ENCODE measurements at places on chromosomes 6 and 20. TPM values are rescaled to one million over a fixed set of nuclear protein-coding genes. Genes with fewer than 3 reads are reported as not detected.

- no peak for DNase-seq
Observed at GRCh38 chr20:50220894-50221365, 30.3 kb downstream of the CEBPB start.

DNA sequence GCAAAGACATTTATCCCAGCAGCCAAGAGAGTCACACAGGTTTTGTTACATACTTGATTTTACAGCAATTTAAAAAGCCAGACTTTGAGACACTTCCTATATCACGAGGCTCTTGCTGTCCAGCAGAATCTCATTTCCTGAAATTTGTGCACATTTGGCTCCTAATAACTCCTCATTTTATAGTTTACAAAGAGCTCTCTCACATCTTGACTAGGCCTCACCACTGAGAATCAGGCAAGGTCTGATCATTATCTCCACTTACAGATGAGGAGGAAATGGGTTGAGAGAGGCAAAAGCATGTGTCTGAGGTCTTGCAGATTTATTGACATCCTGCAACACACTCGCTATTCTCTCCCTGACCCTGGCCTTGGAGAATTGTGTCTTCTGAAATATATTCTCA, 426.8 kb downstream of the MAFB start:
- DNase-seq, result no peak

DNA sequence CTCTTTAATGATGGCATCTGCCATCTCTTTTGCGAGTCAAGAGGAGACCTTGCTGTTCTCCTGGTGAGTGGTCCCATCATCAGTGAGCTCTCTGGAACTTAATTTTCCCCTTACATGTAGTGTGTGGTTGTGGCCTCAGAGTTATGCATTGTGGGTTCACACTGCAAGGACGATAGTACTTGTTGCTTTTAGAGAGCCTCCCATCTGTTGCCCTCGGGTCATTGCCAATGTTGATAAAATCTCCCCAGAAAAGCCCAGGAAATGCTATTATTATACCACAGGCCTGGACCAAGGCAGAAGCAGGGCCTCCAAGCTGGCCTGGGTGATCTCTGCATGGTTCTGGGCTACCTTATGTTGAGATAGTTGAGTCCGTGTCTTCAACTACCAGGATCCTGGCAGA, 241.6 kb downstream of the BMP7 start:
- no peak for DNase-seq

DNA sequence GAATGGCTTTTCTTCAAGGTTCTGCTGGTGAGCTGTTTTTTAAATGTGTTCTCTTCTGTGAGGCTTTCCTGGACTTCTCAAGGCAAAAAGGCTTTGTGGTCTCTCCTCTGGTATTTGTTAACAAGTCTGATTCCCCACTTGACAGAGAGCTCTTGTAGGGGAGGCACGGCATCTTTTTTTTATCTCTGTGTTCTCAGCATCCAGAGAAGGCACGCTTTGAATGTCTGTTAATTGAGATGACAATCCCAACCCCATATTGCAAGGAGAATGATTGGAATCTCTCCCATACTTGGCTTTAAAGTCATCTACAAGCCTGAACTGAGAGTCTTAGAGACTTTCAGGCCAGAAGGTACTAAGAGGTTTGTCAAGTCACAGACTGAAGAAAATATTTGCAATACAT, 22.6 kb downstream of the EDN1 start:
- DNase-seq, result no peak

- DNase-seq, result no peak
Observed at GRCh38 chr20:54909702-54910101, 434.3 kb downstream of the DOK5 start.

DNA sequence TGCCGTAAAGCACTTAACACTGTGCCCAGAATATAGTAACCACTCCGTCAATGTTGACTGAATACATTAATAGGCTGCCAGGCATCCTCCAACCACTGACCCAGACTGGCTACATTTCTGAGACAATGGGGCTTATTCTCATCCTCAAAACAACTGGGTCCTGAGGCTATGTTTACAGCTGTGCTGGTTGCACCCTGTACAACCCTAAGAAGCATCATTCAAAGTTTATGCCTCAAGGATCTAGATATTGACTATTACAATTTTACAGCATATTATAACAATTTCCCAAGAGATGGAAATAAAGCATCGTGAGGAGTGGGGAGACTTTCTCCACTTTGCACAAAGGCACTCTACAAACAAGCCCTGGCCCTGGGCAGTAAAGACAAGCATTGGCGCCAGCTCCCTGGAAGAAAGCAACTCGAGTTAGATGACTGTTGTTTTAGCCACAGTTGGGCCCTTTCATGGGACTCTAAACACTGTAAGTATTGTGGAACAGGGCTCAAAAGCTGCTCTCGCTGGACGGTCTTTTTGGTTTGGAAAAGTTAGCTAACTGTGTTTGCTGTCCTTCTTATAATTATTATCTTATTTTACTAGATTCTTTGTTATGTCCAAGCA, 30.2 kb downstream of the MYLIP start:
- DNase-seq, result no peak

- DNase-seq, result no peak
Observed at GRCh38 chr20:24316731-24317130, 152.7 kb upstream of the SYNDIG1 start.

DNA sequence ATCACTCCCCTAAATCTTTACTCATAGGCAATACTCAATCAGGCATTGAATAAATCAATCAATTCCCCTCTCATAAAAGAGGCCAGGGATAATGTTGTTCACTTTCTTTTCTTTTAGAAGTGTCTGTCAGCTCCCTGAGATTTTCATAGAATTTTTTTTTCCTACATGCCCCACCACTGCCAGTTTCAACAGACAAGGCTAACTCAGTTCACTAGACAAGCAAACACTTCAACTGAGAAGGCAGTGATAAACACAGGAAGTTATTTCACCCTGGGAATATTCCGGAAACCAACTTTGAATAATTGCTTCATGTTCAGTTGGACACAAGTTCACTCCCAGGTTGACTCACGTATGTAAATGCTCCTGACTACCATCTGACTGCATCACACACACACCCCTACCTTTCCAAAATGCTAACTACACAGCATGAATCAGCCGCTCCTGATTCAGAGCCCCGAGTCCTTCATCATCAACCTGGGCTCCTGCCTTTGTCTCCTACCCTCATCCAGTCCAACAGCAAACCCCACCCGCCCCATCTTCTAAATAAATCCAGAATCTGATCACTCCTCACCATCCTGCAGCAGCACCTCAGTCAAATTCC, 143.9 kb downstream of the BCAS1 start:
- peak; percentile 90 for DNase-seq

DNA sequence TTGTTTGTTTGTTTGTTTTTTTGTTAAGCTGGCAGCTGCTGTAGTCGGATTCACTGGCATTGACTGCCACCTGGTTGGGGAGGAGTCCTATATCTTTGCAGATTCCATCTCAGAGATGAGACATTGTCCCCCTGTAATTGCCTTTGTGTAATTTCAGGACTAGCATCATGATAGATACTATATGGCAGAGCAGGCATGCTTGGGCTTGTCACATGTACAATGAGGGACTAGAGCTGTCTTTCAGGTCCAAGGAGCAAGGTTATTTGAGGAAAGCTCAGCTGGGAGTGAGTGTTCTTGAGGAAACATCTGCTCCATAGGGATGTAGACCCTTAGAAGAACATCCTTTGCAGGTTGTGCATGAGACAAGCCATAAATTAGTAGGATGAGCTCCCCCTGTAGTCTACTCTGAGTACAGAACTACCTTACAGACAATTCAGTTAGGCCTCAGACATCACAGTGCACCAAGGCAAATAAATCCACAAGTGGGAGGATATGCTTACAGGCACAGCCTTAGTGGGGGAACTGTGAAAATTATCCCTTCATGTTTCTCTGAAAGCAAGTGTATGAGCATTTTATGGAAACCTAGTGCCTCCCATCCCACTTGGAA, 62.1 kb downstream of the BMP2 start:
- DNase-seq, result no peak

- DNase-seq, result no peak
Observed at GRCh38 chr6:170076466-170077165, 214.3 kb downstream of the DLL1 start.

- DNase-seq, result no peak
Observed at GRCh38 chr20:15619341-15619740, 953.9 kb downstream of the KIF16B start.

DNA sequence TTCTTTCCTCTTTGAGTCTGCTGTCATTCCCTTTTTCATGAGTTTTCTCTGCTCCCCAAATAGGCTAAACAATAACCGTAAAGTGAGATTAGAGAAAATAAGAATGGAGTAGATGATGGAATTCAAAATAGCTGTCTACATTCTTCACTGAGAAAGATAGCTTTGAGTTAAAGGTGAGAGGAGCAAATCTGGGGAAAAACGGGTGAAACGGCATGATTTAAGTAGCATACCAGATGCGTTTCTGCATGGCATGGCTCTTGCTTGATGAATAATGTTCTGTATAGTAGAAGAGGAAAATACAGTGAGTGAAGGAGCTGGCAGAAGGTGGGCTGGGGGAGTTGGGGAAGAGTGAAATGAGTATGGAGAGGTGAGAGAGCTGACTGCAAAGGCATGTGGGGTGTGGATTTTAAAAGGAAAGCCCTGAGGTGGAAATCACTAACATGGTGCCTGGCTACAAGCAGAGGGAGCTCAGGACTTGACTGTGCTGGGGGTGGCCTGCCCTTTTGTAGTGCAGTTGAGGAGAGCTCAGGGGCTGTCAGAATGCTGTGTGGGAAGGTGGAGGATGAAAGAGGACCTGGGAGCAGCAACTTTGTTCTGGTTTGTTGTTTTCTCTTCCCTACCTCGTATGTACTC, 8.8 kb downstream of the BICRAL start:
- DNase-seq, result no peak

- no peak for DNase-seq
Observed at GRCh38 chr6:72825315-72825911, 203.5 kb downstream of the KCNQ5 start.

DNA sequence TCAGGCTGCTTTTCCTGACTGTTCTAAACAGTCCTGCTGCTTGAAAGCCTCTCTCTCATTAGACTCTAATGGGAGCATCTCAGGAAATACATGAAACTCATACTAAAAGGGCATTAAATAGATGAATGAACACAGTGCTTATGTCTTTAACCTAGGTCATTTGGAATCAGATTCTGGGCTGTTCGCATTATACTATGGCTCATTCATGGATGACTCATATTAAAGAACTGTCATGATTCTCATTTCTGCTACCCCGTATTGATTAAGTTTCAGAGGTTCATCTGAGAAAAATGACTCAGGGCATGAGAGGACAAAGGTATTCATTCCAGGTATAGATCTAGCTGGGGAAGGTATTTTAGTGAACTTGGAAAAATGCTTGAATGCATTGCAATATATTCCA, 335.5 kb downstream of the GJA1 start:
- DNase-seq, result no peak

GRCh38 chr20:33328157-33329137, 45.4 kb downstream of the BPIFB1 start:
- DNase-seq, result no peak

DNA sequence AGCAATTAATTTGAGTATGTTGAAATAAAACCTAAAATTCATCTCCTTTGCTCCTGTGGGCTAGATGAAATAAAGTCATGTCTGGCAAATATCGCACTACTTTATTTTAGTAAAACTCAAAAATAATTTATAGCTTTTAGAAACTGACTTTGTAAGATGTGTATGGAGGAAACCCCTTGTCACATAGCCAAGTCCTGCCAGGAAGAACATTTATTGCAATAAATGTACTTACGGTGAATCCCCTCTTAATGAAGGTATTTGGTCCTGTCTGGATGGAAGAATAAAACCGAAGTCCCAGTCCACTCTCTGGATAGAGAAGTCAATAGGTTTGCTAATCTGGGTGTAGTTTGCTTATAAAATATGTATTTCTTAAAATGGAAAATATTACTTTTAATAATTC, 1226.8 kb upstream of the MAP3K7 start:
- DNase-seq, result no peak

DNA sequence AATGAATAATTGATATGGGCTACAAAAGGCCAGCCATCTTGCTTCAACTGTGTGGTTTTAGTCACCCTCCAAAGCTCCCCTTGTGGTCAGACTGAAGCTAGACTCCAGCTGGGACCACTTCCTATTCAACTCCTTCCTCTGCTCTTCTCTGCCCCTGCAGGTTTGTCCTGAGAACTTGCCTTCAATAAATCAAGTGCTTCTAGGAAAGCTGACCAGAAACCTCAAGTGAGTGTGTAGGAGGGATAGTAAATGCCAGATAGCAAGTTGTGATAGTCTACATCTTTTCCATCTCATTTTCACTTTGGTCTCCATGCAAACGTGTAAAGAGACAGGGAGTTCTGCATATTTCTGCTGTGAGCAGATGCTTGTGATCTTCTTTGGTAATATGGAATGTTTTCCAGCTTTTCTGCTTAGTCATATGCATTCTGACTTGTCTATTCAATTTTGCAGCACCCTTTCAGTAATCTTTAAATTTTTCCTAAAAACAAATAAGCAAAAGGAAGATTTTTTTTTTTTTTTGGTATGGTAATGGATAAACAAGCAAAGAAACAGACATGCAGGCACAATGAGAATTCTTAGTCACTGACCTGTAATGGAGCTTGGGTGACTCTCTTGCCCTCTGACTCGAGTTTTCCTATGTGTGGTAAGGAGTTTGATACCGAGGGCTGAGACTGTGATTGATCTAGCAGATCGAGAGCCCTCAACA, 201.3 kb upstream of the BTBD3 start:
- DNase-seq, result peak; percentile 58

DNA sequence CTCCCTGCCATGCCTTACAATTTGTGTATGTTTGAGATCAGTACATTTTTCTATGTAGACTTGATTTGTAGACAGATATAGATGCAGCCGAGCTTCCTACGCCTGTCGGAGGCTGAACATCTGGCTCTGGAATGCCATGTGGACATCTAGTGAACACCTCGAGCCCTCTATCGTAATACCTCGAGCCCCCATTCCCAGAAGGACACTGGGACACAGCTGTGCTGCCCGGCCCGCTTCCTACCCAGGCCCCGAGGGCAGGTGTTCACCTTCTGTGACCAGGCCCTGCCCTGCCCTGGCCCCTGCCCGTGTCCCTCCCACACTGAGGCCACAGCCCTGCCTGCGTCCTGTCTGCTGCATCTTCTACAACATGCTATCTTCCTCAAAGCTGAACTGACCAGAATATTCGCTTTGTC, 12.9 kb downstream of the RPS6KA2 start:
- no peak for DNase-seq

- no peak for DNase-seq
Observed at GRCh38 chr6:137475103-137475502, 19.1 kb downstream of the OLIG3 start.

- no peak for DNase-seq
Observed at GRCh38 chr6:15370733-15371671, 125.1 kb downstream of the JARID2 start.

The MPC1 gene
- total RNA-seq, result 48.4 TPM

The RIOK1 gene
- 12.0 TPM for total RNA-seq

The SAMD5 gene
- total RNA-seq, result under 0.01 TPM

The GMPR gene
- total RNA-seq, result 9.8 TPM

The RAET1L gene
- total RNA-seq, result not detected

The SOX4 gene
- 62.0 TPM for total RNA-seq

The TREML2 gene
- total RNA-seq, result not detected

The BACH2 gene
- 3.5 TPM for total RNA-seq

The SLPI gene
- 21.0 TPM for total RNA-seq
